IMR-90 (cell line): ENCODE measurements at places on chromosomes 3 and 15. TPM values are rescaled to one million over a fixed set of nuclear protein-coding genes. Genes with fewer than 3 reads are reported as not detected.
A peak's percentile ranks its signal among the peaks of the same experiment; 100 is the strongest.

GRCh38 chr15:55902981-55903380, 90.4 kb downstream of the NEDD4 start:
- peak overlapping the region; percentile 68; the same call in 1 of the 2 replicates for H3K27ac ChIP-seq
- peaks cover 8% of the 10 kb centered on the region; the same call in 1 of the 2 replicates for H3K4me1 ChIP-seq
- DNase-seq: peak; percentile 50
- H3K4me3 ChIP-seq: no peak overlapping the region
- no peaks in the 10 kb centered on the region for H3K27me3 ChIP-seq
- no peaks in the 10 kb centered on the region for H3K36me3 ChIP-seq

GRCh38 chr3:4763604-4764247, 215.5 kb upstream of the BHLHE40 start:
- no peaks in the 10 kb centered on the region for H3K4me1 ChIP-seq
- H3K27me3 ChIP-seq: no peaks in the 10 kb centered on the region; the same call in 1 of the 2 replicates
- H3K36me3 ChIP-seq: no peaks in the 10 kb centered on the region
- DNase-seq: no peak
- H3K27ac ChIP-seq: no peak overlapping the region
- H3K4me3 ChIP-seq: no peak overlapping the region

Gene FBXO45
- polyA plus RNA-seq: 3.1 and 3.8 TPM in 2 replicates

DNA sequence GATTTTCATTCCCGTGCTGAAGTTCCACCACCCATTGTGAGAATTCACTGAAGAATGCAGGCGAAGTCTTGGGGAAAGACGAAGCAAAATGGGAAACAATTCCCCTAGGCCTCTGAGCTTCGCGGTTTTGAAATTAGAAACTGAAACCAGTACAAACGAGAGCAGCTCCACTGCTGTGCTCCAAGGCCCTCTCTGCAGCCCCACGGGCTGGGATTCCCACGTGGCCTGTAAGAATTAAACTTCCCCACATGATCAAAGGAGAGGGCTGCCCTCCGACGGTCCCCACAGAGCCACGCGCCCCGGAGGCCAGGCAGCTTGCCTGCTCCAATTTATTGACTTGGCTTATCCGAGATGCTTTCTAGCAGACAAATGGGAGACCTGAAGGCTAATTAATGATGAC, 144.0 kb downstream of the GREM1 start:
- H3K4me1 ChIP-seq: peaks cover 21% of the 10 kb centered on the region
- H3K27me3 ChIP-seq: no peaks in the 10 kb centered on the region
- H3K27ac ChIP-seq: peak overlapping the region; percentile 95
- H3K36me3 ChIP-seq: peaks cover under 1% of the 10 kb centered on the region; the same call in 1 of the 2 replicates
- H3K4me3 ChIP-seq: no peak overlapping the region
- peak; percentile 73 for DNase-seq

Gene VWA5B2
- not detected in 2 replicates for polyA plus RNA-seq

DNA sequence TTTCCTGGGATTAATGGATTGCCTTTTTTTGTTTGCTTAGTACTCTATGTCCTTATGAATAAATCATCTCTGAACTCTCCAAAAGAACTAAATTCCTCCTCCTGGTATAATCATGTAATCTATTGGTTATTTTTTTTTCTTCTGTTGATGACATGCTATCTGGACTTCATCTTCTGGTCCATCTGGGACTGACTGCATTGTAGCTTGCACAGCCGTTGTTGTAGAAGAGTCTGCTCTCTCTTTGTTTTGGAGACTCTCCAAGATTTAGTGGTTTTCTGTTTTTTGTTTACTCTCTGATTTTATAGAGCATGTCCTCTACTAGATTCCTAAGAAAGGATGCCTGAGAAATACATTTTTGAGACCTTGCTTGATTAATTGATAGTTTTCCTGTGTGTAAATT, 19.1 kb downstream of the IREB2 start:
- peak; percentile 69 for DNase-seq
- H3K4me3 ChIP-seq: no peak overlapping the region
- H3K27ac ChIP-seq: no peak overlapping the region
- no peaks in the 10 kb centered on the region for H3K27me3 ChIP-seq

DNA sequence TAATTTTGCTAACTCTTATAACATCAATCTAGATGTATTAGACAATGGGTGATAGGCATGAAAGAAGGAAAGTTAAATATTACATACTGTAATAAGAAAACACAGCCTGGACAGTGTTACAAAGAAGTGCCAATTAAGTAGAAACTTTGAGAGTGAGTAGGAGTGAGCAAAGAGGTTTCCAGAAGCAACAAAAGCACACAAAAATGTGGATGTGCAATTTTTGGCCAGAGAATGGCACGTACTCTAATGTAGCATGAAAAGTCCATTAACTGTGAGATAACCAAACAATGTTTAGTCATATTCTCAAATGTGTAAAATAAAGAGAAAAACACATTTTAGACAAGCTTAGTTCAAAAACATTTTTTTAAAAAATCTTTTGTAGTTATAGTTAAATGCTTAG, 567.3 kb downstream of the ROBO1 start:
- no peaks in the 10 kb centered on the region for H3K4me1 ChIP-seq
- H3K4me3 ChIP-seq: no peak overlapping the region
- H3K27me3 ChIP-seq: no peaks in the 10 kb centered on the region
- no peak overlapping the region for H3K27ac ChIP-seq

Gene IGSF11
- polyA plus RNA-seq: 0.06 TPM in 1 of 2 replicates, not detected in the other

Gene UBE3A
- 16.7 and 19.3 TPM in 2 replicates for polyA plus RNA-seq

GRCh38 chr3:150984066-150984465, 11.5 kb upstream of the CLRN1 start:
- no peaks in the 10 kb centered on the region for H3K36me3 ChIP-seq
- H3K27me3 ChIP-seq: peaks cover 6% of the 10 kb centered on the region
- no peak overlapping the region for H3K27ac ChIP-seq
- DNase-seq: no peak
